ENCODE measurements at places on chromosomes 4 and X. TPM values are rescaled to one million over a fixed set of nuclear protein-coding genes. Genes with fewer than 3 reads are reported as not detected.

DNA sequence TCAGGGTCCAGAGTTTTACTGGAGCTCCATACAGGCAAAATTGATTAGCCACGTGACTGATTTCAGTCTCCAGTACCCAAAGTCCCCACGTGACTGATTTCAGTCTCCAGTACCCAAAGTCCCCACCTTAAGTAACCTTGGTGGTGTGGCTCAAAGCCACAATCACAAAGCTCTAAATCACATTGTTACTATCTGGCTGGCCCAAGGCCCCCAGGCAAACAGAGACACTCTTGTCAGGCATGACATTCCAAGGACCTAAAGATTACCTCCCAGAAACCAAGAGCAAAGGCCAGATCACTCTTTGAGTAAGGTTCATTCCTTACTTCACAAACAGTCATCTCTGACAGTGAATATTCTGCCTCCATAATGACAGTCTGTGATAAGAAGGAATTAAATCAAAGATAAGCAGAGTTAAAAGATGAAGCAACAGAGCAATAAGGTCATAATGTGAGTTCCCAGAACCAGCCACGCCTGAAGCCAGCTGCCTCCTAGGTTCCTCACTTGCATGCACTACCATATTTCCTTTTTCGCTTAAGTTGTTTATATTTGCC is 78.5 kb downstream of the ANXA3 start:
- no peak for DNase-seq

The FAM3A gene
- total RNA-seq: 21.4 TPM

The SLC6A14 gene
- total RNA-seq: not detected

DNA sequence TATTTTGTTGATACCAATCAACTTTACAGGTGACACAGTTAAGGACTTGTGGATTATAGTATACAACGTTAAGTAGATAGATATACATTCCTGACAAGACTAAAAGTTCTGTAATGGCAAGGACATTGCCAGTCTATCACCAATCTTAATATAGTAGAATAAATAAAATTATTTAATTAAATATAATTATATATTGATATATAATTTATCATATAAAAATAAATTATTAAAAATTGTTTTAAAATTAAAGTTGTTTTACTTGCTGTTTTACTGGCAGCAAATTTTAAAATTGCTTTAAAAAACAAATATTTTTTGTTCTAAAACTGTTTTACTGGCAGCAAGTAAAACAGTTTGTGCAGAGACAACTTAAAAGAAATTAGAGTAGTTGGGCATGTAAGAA is 18.7 kb downstream of the TNIP3 start:
- no peak for DNase-seq

DNA sequence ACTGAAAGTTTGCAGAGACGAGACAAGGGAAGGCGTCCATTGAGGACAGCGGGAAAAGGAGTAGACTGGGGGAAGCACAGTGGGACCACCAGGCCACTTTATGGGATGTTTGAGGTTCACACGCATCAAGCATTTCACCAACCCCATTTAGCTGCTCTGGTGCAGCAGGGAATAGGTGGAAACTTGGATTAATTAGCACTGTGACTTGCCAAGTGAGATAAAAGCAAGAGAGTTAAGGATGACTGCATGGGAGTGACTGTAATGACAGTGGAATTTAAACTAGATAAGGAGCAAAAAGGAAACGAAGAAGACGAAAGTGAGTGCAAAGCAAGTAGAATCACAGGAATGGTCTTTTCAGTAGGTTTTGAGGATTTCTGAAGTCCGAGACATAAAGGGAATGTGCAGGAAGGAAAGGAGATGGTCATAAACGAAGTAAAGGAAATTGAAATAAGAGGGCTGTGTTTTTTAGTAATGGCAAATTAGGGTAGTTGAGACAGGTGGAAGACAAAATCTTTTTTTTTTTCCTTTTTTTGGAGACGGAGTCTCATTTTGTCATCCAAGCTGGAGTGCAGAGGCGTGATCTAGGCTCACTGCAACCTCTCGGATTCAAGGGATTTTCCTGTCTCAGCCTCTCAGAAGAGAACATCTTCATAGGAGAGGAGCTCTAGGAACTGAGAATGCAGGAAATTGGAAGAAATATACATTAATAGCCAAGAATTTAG is 119.0 kb upstream of the MAP9 start:
- no peak for DNase-seq

The NCAPG gene
- total RNA-seq: 31.1 TPM

DNA sequence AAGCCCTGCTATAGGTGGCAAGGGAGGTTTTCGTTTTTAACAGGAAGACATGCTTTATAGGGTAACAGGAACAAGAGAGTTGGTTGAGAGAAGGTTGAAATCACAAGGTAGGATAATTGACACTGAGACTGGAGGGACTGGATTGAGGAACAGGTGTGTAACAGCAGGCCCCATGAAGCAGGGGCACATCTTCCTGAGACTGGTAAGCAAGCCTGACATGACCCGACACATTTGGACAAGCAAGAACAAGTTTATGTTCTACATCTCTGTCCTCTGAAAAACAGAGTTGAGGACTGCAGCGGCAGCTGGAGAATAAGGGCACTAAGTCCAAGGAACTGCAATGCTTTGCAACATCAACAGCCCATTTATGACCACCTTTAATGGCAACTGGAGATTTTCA is 5.2 kb downstream of the RPS4X start:
- no peak for DNase-seq

The MAGEE2 gene
- not detected for total RNA-seq

The SSX2 gene
- total RNA-seq: 0.14 TPM

The FGF13 gene
- total RNA-seq: not detected

GRCh38 chr4:79851625-79852304 is 221.3 kb downstream of the ANTXR2 start:
- DNase-seq: no peak

GRCh38 chrX:1392376-1393068 is 609 bp upstream of the SLC25A6 start:
- DNase-seq: peak; percentile 33

DNA sequence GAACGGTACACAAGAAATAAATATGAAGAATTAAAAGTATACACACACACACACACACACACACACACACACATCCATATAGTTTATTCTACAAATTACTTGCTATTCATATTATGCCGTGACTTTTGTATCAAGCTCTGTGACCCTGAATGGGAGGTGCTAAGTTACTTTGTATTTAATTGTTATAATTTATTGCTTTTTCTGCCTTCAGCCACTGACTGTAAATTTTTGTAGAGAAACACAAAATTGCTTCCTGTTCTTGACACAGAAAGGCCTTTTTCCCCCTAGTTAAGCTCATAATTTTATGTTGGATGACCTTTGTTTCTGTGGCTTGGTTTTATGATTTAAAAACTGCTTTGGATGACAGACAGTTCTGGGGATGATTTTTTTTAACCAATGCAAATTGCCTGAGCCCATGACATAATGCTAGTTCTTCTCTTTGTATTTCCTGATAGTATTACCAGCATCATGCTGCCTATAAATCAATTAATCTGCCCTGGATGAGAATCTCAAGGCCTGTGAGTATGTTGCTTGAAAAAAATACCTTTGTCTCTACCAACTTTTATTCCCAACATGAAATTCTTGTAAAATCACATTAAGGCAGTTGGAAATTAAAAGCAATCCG is 140.0 kb downstream of the FMR1NB start:
- no peak for DNase-seq

GRCh38 chr4:93237521-93237920 is 591.0 kb upstream of the ATOH1 start:
- DNase-seq: no peak

- DNase-seq: no peak
These were observed 3.0 kb downstream of the RAP2C start for GRCh38 chrX:132216283-132216682.

- no peak for DNase-seq
These were observed 54.1 kb downstream of the HOPX start for GRCh38 chr4:56626963-56627362.

DNA sequence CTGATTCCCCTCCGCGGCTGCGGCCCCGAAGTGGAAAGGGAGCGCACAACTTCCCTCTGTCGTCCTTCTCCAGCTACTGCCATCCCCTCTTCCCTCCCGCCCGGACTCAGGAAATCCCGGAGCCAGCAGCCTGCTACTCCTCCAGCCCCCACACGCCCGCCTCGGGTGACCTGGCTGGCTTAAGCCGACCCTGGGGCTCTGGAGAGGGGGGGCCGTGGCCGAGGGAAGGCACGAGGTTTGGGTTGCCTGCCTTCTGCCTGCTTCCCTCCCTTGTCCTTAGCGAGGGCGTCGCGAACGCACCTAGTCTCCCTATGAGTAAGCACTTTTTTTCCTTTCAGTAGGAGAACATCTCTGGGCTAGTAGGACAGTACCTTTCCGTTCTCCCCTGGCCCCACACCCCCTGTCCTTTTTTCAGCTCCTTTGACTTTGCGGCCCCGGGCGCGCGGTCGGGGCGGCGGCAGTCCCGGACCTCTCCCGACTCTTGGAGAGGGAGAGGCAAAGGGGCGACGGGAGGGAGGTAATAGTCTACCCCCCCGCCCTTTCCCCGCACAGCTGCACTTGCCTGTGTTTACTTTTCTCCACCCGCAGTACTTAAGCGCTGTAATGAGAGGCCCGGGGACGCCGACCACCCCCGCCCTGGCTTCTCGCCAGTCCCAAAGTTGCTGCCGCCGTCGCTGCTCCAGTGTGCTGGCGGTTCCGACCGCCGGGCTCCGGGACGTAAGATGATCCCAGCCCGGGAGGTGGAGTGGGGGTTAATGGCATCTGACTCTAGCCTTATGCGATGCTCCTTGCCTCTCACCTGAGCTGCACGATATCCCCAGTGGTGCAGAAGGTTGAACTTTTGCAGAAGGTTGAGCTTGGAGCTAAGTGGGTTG is 868 bp downstream of the PLS3 start:
- DNase-seq: no peak

The MORF4L2 gene
- total RNA-seq: 695 TPM

- DNase-seq: no peak
These were observed 52.8 kb upstream of the CD99 start for GRCh38 chrX:2638279-2638678.

The CPE gene
- total RNA-seq: 1.2 TPM

GRCh38 chr4:163866728-163867315 is 372.3 kb downstream of the TMA16 start:
- no peak for DNase-seq

The UCHL1 gene
- 407 TPM for total RNA-seq

The DRD5 gene
- total RNA-seq: not detected

The TLR1 gene
- total RNA-seq: 6.5 TPM

The HTR2C gene
- total RNA-seq: not detected

- DNase-seq: no peak
These were observed 460.3 kb downstream of the GBA3 start for GRCh38 chr4:23153076-23153475.

DNA sequence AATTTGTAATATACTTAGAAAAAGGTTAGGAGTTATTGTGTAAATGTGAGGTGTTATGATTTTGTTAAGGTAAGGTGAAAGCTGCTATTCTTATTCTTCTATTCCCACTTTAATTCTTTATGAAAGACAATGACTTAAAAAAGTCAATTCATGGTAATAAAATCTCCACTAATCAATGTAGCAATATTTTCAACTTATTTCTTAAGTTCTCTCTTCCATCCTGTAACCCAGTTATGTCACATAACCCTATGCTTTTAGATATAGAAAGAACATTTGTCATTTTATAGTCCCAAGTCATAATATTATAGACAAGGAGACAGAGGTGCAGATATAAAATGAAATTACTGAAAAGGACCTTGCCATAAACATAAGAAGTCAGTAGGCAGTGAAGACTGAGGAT is 157.9 kb upstream of the SLC7A11 start:
- no peak for DNase-seq

GRCh38 chr4:137370679-137371078 is 161.6 kb downstream of the PCDH18 start:
- DNase-seq: no peak

GRCh38 chrX:153569475-153569874 is 29.5 kb downstream of the CCNQ start:
- no peak for DNase-seq

DNA sequence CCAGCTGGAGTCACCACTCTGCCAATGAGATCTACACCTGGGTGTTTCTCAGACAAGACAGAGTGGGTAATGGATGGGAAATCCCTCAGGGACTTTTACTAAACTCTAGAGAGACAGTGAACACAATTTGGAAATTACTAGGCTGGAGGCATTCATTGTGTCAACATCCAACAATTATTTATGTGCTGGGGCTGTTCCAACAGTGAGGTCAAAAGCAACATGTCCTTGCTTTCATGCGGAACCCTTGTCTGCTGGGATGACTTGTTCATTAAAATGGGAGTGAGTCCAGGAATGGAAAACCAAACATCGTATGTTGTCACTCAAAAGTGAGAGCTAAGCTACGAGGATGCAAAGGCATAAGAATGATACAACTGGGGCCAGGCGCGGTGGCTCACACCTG is 54.0 kb downstream of the DRD5 start:
- DNase-seq: no peak

GRCh38 chr4:169108303-169108702 is 98.2 kb upstream of the CBR4 start:
- no peak for DNase-seq

DNA sequence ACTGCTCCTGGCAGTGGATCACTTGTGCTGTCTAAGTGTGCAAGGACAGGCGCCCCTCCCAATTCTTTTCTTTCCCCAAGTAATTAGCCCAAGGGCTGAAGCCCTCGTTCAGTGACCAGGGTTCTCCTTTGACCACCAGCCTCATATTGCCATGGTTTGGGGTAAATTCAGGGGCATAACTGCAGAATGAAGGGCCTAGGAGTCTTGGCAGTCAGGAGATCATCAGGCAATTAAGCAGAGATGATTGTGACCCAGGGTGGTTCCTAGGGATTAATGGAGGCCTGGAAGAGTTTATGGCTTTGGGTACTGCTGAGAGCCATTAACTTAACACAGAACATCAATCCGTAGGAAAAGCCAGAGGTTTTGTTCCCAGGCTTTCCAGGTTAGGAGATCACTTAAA is 170.7 kb downstream of the PTTG2 start:
- no peak for DNase-seq
